CD4-positive, CD25-positive, alpha-beta regulatory T cell (primary cell): ENCODE measurements at places on chromosomes 5 and 9. TPM values are rescaled to one million over a fixed set of nuclear protein-coding genes. Genes with fewer than 3 reads are reported as not detected.

The LRRC19 gene
- not detected for polyA plus RNA-seq

The INSYN2B gene
- 0.25 TPM for polyA plus RNA-seq

DNA sequence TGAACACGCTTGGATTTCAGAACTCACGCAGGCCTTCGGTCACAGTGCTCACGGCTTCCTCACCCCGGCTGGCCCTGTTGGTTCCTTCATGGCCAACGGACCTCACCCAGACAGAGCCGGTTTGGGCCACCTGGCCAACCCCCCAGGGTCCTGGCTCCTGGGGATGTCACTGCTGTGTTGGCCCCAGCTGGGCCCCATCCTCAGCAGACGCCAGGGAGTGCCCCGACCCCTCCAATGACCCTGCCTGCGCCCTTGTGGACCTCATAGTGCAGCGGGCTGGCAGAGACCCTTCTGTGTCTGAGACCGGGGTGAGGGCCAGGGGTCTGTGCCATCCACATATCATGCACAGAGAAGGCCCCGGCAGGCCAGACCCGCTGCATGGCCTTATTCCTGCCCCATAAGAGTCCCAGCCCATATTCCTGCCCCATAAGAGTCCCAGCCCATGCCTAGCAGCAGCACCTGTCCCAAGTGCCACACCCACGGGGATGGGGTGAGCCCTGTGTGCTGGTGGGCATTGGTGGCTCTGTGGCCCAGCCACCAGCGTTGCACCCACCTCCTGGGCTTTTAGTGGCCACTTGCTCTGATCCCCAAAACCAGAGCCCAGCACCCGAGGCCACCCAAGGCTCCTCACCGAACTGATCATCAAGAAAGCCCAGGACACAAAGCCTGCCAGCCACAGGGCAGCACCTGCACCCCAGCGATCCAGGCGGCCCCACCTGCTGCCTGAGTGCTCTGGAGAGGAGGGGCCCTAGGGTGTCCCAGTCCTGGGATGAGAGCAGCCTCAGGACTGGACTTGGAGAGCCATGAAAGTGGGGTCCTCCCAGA is 1.3 kb upstream of the LPCAT1 start:
- peaks cover 23% of the 10 kb centered on the region for H3K4me1 ChIP-seq
- no peak for DNase-seq
- no peak overlapping the region for H3K4me3 ChIP-seq
- H3K27ac ChIP-seq, result no peak overlapping the region
- peaks cover 4% of the 10 kb centered on the region for H3K36me3 ChIP-seq

DNA sequence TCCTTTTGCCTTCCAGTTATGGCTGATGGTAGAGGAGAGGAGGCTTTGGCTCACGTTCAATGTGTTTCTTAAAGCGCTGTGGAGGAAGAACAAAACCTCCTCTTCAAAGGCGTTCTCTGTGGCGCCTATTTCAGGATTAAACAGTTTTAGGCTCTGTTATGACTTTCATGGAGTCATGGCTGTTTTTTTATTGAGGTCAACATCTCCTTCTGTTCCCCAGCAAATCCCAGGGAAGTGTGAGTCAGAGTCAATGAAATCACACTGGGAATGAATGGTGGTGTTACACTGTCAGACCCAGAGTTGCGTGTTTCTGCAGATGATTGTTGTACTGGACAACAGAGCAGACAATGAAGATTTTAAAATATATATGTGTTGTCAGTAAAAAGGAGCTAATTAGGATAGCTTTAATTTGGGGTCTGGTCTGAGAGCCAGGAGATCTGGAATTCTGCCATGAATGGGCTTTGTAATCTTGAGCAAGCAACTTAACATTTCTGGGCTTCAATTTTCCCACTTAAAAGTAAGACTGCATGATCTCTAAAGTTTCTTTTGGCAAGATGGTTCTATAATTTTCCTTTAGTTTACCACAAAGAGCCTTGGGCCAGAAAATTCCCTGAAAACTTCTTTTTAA is 240.7 kb downstream of the CSNK1G3 start:
- H3K27me3 ChIP-seq, result no peaks in the 10 kb centered on the region
- no peak overlapping the region for H3K4me3 ChIP-seq
- H3K27ac ChIP-seq, result no peak overlapping the region
- no peak for DNase-seq

DNA sequence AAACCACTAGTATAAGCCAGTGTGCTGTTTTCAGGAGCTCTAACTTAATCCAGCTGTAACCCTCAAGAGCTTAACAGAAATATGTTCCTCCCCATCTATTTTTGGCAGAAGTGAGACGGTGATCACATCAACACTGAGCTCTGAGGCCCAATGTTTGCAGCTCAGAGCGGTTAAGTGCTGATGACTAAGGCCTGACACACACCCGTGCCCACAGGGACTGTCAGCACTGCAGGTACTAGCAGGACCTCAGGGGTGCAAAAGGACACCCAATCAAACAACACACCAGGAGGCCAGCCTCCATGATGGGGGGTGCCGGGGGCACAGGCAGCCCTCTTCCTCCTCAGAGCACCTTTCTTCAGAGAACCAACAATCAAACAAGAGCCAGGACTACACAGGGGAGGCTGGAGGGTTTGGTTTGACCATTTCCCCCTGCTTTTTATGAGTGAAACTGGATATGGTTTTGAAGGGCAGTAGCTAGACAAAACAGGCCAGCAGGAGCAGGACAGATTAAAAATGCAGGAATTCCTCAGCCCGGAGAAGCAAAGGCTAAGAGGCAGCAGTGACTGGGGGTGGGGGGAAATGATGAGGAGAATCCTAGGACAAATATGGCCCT is 61.3 kb downstream of the RAPGEF1 start:
- peak overlapping the region; percentile 87 for H3K27ac ChIP-seq
- no peaks in the 10 kb centered on the region for H3K36me3 ChIP-seq
- peak overlapping the region; percentile 75 for H3K4me3 ChIP-seq
- H3K27me3 ChIP-seq, result no peaks in the 10 kb centered on the region
- peaks cover 56% of the 10 kb centered on the region for H3K4me1 ChIP-seq
- DNase-seq, result peak; percentile 54

DNA sequence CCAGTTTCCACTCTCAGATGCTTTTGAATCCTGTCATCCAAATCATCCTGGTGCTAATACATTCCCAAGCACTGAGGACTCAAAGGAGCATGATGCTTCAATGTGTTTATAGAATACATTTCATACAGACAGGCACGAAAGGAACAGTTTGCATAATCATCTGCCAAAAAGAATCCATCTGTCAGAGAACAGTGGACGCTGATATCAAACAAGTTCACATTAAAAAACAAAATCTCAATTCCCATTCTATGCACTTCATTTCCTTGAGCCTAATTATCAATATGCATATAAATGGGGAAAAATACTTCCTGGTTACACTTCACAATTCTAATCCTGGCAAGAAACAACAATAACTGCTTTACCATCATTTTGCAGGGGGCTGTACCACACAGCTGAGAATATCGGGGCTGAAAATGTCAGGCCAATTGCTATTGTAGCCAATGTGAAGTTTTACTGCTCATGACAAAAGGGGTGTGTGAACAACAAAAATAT is 125.5 kb upstream of the FAM174A start:
- H3K4me1 ChIP-seq, result no peaks in the 10 kb centered on the region
- H3K36me3 ChIP-seq, result no peaks in the 10 kb centered on the region
- DNase-seq, result no peak
- no peak overlapping the region for H3K4me3 ChIP-seq
- no peak overlapping the region for H3K27ac ChIP-seq

DNA sequence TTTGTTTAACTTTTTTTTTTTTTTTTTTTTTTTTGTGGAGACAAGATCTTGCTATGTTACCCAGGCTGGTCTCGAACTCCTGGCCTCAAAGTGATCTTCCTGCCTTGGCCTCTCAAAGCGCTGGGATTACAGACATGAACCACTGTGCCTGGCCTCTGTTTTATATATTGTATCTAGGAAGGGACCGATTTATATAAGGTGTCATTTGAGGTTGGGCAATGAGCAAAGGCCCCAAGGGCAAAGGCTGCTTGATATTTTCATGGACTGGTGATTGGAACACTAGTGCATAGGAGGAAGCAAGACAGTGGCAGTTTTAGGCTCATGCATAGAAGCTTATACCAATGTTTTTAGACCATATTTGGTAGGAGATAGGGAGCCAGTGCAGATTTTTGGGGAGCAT is 3.2 kb downstream of the SLC26A2 start:
- no peaks in the 10 kb centered on the region for H3K27me3 ChIP-seq

DNA sequence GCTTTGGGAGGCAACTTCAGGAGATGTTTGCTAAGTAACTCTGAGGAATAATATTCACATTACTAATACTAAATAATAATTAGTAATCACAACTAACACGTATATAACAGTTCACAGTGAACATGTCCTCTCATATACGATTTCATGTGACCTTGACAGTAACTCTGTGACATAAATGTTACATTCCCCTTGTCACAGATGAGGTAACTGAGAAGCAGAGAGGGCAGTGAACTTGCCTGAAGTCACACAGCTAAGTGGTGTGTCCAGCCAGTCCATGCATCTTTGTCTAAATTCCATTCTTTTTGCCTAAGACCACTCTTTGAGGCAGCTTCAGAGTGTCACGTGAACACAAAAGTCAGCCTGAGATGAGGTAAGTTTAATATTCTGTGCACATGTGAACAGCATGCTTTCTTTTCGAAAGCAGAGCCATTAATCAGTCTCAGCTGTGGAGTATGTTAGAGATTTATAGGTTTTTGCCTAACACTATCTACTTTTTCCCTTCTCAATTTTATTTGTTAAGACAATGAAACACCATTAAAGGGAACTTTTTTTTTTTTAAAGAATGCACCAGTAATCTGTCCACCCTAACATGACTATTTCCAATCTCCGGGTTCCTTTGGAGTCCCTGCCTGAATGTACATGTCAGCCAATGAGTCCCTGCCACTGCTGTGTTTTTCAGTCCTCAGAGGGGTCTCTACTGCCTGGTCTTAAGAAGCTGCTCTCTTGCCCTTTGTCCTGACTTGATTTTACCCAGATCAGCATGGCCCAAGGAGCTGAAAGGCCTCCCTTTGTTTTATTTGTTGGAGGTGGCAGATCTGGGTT is 43.5 kb downstream of the SH3PXD2B start:
- no peaks in the 10 kb centered on the region for H3K27me3 ChIP-seq
- no peak for DNase-seq

DNA sequence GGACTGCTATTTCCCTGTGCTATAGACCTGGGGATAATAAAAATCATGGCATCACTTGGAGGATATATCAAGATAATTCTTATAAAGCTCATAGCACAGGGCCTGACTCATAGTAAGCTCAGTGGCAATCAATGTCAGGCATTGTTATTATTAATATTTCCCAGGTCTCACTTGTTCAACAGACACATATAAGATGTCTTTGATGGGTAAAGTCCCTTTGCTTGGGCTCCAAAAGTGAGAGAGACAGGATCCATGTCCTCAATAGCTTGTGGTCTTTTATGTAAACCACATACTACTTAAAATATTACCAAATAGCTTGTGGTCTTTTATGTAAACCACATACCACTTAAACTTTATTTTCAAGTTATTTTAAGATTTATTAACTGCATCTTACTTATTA is 11.2 kb downstream of the SH3RF2 start:
- DNase-seq, result no peak
- H3K4me3 ChIP-seq, result no peak overlapping the region
- peaks cover 30% of the 10 kb centered on the region for H3K4me1 ChIP-seq

GRCh38 chr9:136470356-136470755 is 12.5 kb downstream of the SEC16A start:
- no peaks in the 10 kb centered on the region for H3K27me3 ChIP-seq
- H3K4me3 ChIP-seq, result no peak overlapping the region
- DNase-seq, result no peak

GRCh38 chr5:164498438-164498837 is 993.0 kb downstream of the MAT2B start:
- H3K27me3 ChIP-seq, result no peaks in the 10 kb centered on the region
- H3K36me3 ChIP-seq, result no peaks in the 10 kb centered on the region
- no peak overlapping the region for H3K27ac ChIP-seq
- H3K4me1 ChIP-seq, result no peaks in the 10 kb centered on the region
- no peak for DNase-seq
- no peak overlapping the region for H3K4me3 ChIP-seq

DNA sequence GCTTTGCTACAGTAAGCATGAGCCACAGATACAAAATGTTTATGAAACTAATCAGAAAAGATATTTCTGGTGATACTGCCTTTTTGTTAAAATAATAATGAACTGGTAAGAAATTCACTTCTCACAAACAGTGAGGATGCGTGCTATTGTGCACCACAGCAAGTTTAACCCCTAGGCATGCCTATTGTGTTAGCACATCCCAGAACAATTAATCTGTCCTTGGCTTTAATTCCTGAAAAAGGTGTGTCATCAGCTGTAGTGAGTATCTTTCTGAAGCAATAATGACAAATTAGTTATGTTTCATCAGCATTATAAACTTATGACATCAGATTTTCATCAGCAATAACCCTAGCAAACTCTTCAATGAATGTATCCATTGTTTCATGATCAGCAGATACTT is 1307.2 kb downstream of the EFNA5 start:
- no peaks in the 10 kb centered on the region for H3K4me1 ChIP-seq
- DNase-seq, result no peak
- H3K27ac ChIP-seq, result no peak overlapping the region
- H3K27me3 ChIP-seq, result no peaks in the 10 kb centered on the region
- H3K36me3 ChIP-seq, result no peaks in the 10 kb centered on the region
- no peak overlapping the region for H3K4me3 ChIP-seq

DNA sequence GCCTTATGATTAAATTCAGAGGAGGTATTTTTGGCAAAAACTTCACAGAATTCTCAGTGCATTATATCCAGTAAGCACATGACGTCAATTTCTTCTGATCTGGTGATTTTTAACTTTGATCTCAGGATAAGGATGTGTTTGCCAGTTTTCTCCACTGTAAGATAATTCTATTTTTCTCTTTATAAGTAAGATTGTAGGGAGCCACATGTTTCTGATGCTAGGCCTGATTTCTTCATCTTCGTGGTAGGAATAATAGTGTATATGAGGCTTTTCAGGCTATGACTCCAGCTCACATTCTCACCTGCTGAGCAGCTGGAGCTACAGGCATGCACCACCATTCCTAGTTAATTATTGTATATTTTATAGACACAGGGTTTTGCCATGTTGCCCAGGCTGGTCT is 32.1 kb upstream of the LMNB1 start:
- H3K4me1 ChIP-seq, result peaks cover 15% of the 10 kb centered on the region
- H3K27me3 ChIP-seq, result no peaks in the 10 kb centered on the region
- no peak overlapping the region for H3K4me3 ChIP-seq
- H3K36me3 ChIP-seq, result no peaks in the 10 kb centered on the region

GRCh38 chr5:135503871-135504270 is 31.9 kb downstream of the NEUROG1 start:
- DNase-seq, result no peak
- no peaks in the 10 kb centered on the region for H3K4me1 ChIP-seq
- H3K27me3 ChIP-seq, result peaks cover 9% of the 10 kb centered on the region
- no peak overlapping the region for H3K4me3 ChIP-seq
- H3K36me3 ChIP-seq, result no peaks in the 10 kb centered on the region

DNA sequence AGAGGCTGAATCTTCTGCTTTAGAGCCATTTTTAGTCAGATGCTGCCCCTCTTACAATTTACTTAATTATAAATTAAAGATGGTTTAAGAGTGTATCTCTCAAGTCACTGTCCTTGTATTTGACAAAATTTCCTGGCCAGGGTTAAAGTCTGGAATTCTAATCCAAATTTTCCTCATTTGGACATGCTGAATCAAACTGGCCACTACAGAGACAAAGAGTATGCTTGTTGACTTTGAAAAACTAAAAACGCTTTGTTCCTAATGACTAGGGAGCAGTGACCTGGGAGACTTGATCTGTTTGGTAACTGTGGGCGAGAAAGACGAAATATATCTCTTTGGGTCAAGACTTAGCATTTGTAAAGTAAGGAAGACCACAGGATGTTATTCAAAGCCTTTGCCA is 303.2 kb downstream of the ZSWIM6 start:
- H3K27ac ChIP-seq, result no peak overlapping the region
- H3K4me3 ChIP-seq, result no peak overlapping the region
- no peaks in the 10 kb centered on the region for H3K36me3 ChIP-seq
- no peaks in the 10 kb centered on the region for H3K27me3 ChIP-seq
- no peaks in the 10 kb centered on the region for H3K4me1 ChIP-seq

- H3K4me1 ChIP-seq, result peaks cover 56% of the 10 kb centered on the region
- H3K27me3 ChIP-seq, result no peaks in the 10 kb centered on the region
- peak overlapping the region; percentile 98 for H3K27ac ChIP-seq
These were observed 978 bp upstream of the UBE2B start for GRCh38 chr5:134370311-134370870.
